ENCODE measurements at places on chromosomes 7 and 10.

DNA sequence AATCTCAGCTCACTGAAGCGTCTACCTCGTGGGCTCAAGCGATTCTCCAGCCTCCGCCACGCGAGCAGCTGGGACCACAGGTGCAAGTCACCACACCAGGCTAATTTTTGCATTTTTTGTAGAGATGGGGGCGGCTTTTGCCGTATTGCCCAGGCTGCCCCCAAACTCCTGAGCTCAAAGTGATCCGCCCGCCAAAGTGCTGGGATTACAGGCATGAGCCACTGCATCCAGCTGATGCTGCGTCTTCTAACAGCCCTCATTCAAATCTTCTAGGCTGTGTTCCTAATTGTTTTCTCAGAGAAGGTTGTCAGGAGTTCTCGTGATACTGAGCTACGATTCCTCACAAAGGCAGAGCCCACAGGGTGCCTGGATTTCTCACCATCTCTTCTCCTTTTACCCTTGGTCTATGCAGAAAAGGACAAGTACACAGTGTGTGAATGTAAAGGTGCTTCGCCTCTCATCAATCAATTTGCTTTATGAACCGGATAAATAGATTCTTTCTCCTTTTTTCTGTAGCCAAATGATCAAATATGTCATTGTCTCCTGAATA lies 247.3 kb upstream of the PTN start:
- no peak for DNase-seq

GRCh38 chr7:3309140-3309539 lies 8.1 kb downstream of the SDK1 start:
- no peak for DNase-seq

DNA sequence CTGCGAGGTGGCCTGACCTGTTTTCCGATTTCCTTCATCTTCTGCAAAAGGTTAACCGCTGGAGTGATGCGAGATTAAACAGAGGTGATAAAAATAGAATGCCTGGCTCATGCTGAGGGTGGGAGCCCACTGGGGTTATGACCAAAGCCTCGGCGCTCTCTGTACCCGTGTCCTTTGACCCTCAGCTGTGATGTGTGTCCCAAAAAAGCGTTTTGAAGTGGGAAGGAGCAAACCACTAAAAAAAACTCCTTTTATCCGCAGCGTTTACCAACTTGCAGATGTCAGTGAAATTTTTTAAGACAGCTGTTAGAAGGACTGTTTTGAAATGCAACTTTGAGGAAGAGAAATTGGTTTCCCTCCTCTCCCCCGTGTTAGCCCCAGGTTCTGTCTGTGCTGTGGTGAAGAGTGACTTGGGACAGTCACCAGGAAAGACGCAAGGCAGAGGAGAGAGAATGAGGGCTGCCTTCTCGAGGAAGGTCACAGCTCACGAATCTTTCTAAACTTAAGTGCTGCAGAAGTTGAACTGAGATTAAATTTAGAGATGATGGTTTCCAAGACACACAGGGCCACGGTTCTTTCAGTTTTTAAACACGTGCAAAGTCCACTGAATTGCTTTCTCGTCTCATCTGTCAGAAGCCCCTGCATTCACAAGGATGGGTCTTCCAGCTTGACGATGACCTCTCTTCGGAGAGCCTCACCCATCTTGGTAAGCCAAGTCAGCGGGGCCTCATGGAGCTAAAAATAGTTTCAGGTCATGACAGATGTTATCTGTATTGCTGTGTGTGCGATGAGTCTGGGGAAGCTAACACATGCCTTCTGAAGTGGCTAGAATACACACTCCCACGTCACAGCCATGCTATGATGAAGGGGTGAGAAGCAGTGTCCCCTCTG lies 27.6 kb downstream of the AMZ1 start:
- DNase-seq, result no peak

- DNase-seq, result no peak
Observed at GRCh38 chr10:130179640-130180039, 43.4 kb downstream of the GLRX3 start.

DNA sequence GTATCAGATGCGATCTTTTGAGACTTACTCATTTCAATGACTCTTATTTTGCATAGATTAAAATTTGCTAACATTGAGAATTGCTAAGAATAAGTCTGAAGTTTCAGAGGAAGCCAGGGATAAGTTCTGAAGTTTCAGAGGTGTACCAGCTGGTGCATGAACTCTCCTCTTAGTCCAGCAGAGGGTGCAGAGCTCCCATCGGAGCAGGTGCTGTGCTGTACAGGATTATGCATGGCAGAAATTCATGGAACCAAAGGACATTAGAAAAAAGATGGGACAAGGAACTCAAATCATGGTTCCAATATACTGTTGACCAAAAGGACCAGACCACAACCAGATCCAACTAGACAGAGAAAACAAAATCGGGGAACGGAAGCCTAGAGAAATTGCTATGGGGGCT lies 41.9 kb downstream of the MGAM2 start:
- DNase-seq, result no peak

GRCh38 chr7:97024209-97025129 lies at the start of gene DLX5:
TSS of gene DLX5 (minus strand) at chr7:97024831. CDS start at chr7:97024623, 208 bp downstream.
- DNase-seq, result no peak

- no peak for DNase-seq
Observed at GRCh38 chr10:17454161-17455014, at the start of gene ST8SIA6. TSS of gene ST8SIA6 (minus strand) at chr10:17454595. CDS start at chr10:17454255, 340 bp downstream.

GRCh38 chr7:54115028-54115763 lies 427.0 kb upstream of the VSTM2A start:
- no peak for DNase-seq

DNA sequence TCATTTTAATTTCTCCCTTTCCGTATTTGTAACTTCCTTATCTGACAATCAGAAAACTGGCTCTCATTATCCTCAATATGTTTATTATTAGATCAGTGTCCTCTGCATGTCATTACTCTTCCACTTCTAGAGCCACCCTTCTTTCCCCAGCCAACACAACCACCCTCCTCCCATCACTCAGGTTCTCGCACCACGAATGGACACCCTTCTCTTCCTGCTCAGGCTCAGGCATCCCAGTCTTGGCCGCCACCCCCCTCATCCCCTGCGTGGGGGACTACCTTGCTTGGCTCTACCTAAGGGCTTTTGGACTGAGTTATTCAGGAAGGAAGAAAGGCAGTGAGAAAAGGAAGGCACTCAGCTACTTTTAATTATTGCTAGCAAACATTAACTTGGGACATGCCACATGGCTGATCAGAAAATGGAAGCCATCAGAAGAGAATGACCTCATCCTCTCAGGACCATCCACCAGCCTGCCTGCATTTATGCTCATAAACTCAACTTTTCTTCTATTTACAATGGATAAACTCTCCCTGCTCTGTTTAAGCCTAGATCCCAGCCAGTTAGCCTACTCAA lies 199.9 kb upstream of the PLXNA4 start:
- no peak for DNase-seq

DNA sequence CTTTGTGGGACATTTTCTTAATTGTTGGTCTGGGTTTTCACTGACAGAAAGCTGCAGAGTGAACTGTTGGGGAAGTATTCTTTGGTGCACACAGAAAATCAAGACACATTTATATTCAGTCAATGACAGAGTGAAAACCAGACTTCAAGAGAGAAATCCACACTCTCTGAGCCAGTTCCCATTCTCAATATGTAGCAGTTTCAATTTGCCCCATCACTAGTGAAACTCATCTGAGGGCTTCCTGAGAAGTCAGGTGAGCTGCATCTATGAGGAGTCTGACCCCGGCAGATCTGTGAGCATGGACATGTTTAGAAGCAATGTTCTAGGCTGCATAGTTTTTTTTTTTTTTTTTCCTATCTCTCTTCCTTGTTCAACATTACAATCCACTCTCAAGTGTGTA lies 163.7 kb upstream of the AHR start:
- DNase-seq, result no peak

DNA sequence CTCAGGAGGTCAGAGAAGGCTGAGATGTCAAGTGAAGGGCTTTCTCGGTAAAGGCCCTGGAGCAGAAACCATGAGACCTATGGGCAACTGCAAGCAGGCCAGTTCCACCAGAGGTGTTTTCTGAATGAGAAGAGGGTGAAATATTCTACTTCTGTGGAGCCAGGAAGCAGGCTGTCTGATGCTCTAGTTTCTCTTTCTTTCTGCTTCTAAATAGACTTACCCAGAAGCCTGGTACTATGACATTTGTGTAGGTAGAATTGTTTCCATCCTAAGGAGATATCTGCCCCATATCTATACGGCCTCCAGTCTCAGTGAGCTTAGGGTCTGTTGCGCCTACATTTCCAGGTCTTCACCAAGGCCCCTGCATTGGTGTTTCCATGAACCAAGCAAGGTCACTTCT lies 73.4 kb upstream of the CC2D2B start:
- no peak for DNase-seq

- DNase-seq, result no peak
Observed at GRCh38 chr7:25093268-25093826, 31.7 kb downstream of the CYCS start.

GRCh38 chr7:7505915-7506314 lies 29.8 kb downstream of the COL28A1 start:
- DNase-seq, result no peak

DNA sequence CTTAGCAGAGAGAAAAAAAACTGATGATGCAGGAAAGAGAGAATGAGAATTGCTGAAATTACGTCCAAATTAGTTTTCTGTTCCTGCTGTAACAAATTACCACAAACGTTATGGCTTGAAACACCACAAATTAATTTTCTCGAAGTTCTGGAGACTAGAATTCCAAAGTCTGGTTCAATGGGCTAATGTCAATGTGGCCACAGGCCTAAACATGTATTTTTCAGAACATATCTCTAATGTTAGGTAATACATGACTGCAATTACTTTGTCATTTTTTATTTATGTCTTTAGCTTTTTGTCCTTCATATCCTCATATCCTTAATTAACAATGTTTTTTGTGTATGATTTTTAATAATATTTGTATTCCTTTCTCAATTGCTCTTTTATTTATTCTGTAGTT lies 3.0 kb upstream of the AKR1C3 start:
- no peak for DNase-seq

GRCh38 chr7:36109013-36109627 lies 43.9 kb upstream of the EEPD1 start:
- no peak for DNase-seq

DNA sequence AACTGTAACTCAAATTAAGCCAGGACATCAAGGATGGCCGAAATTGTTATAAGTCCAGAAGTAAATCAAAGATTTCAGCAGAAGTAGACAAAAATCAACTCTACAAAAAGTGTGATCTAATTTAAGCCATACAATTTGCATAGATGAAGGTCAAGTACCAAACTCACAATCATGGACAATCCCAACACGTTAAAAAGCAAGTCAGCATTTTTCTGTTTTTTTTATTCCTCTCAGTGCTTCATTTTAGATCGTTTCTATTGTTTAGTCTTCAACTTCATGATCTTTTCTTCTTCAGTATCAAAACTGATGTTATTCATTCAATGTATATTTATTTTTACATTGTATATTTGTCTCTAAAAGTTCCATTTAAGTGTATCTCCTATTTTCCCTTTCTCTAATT lies 674.3 kb upstream of the PHF14 start:
- DNase-seq, result no peak

- DNase-seq, result no peak
Observed at GRCh38 chr10:103474077-103474476, 5.0 kb downstream of the CALHM3 start.

DNA sequence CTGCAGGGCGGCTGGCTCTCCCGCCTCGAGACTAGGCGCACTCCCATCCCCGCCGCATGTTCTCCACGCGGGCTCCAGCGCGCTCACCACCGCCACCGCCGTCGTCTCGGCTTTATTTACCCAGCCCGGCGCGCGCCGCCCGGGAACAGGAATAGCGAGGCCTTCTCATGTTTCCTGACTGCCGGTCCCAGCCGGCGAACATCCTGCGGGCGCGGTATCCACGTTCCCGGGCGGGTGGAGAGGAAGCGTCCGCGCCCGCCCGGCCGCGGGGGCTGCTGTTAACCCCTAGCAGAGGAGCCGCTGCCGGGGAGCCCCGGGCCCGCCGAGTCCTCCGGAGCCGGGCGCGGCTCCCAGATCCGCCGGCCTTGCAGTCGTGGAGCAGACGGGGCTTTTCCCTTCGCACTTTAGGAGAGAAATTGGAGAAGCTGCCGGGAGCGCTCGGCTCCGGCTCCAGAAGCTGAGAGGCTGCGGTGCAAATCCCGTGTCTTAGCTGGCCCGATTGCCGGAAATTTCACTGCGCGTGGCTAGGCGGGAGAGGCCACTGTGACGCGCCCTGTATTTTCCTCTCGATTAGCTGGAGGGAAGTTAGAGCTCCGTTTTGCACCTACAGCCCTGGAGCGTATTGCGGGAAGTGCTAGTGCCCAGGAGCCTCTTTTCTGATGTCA lies at the start of gene MKX:
Gene MKX, minus strand, starts transcription at position 88 of the 665 bp plus-strand sequence. CDS start 2,404 bp downstream, outside the sequence.
- DNase-seq, result no peak

GRCh38 chr10:15684768-15685167 lies 35.0 kb downstream of the ITGA8 start:
- no peak for DNase-seq

DNA sequence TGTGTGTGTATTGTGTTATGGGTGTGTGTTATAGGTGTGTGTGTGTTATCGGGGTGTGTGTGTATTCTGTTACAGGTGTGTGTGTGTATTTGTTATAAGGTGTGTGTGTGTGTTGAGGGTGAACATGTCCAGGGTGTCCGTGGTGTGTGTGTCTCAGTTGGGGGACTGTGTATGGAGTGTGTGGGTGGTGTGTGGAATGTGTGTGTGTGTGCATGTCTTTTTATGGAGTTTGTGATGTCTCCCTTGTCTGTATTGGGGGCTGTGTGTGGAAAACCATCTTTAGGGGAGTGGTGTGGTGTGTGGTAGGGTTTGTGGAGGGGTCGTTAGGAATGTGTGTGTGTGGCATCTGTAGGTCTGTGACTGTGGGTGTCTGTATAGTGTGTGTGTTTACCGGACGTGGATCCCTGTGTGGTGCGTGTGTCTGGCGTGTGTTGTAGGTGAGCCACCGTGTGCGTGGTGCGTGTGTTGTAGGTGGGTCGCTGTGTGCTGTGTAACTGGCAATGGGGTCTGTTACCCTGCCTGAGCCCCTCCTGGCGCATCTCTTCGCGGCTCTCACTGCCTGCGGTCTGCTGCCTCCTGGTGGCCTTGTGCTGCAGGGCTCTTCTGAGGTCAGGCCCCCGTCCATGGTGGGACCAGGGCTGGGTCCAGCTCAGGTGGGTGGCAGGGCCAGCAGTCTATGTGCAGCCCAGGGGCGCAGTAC lies 61.7 kb downstream of the PALD1 start:
- DNase-seq, result no peak

GRCh38 chr7:158820656-158821055 lies 8.7 kb downstream of the ESYT2 start:
- no peak for DNase-seq

DNA sequence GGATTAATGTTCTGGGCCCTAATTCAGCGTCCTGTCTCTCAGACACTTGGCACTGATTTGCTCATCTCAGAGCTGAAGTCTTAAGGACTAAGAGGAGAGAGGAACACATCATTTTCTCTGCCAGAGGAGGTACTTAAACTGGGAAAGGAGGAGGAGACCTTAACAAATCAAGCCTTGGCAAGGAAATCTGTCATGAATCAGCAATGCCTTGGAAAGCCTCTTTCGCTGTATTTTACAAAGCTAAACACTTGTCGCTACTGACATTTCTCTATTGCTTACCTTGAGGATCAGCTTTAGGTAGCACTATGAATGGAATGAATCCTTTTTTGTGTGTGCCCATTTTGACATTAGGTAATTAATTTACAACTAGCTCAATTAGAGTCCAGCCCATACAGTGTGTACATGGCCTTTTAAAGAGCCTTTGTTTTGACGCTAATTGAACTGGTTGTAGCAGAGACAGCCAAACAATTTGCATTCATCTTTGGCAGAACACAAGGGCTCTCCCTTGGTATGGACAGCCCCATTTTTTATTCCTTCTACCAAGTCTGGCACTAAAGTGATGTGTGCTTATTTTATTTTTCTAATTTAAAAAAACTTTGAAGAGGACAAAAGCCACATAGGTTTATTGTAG lies 37.4 kb downstream of the AUTS2 start:
- no peak for DNase-seq
